ENCODE measurements at places on chromosomes 1 and 21.

- DNase-seq = no peak
Observed at GRCh38 chr1:196546272-196547111, 61.7 kb downstream of the KCNT2 start.

DNA sequence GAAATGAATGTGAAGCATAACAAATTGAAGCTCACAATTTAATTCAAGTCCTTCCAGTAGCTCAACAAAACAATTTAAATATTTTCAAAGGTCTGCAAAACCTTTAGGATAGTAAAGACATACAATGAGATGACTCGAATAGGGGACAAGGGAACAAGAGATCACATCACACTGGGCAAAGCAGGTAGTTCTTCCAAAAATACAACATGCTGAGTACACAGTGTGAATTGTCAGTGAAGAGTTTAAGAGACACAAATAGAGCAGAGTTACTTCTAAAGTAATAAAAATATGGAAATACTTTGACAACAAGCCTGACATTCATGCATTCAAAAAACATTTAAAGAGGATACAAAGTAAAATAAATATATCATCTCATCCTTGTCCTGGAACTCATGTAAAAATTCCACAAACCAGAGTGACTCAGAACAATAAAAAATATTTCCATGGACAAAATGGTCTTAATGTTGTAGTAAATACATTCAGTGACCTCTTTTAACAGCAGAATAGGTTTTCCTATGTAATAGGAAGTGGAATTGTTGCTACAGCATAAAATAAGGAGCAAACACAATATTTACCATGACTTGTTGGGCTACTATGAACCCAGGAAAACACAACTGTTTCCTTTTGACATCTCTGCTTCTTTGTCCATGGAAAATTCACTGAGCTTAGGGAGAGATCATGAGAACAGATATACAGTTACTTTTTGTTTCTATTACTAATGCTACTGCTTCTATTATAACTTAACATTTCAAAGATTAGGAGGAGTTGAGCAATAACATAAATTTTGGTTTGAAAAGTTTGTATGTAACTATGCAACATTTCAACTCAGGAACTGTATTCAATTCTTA, 83.7 kb upstream of the BCL10 start:
- DNase-seq = no peak

- DNase-seq = no peak
Observed at GRCh38 chr1:166692346-166692745, 146.9 kb upstream of the POGK start.

DNA sequence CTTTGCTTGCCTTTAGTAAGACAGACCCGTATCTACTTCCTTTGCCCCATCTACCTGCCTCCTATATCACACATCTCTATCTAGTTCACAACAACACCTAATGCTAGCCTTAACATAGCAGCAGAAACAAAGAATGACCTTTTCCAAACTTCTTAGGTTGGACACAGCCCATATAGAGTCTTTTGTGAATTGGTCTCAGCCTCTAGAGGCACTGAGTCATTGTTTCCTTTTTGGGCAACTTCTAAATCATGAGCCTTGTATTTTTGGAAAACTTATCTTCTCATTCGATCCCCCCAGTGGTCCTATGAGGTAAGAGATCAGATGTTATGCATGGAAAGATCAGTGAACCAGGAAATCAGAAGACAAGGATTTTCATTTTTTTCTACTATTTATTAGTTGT, 679.4 kb upstream of the USP24 start:
- no peak for DNase-seq

GRCh38 chr1:106944721-106945120, 111.8 kb upstream of the PRMT6 start:
- no peak for DNase-seq

- DNase-seq = no peak
Observed at GRCh38 chr1:69295265-69295664, 272.5 kb upstream of the LRRC7 start.

Data from sciatic nerve (tissue), 2 donors.